ENCODE measurements at places on chromosomes 5 and 9. TPM values are rescaled to one million over a fixed set of nuclear protein-coding genes. Genes with fewer than 3 reads are reported as not detected.

Gene KCNN2
- total RNA-seq: not detected

Gene LPAR1
- 39.0 TPM for total RNA-seq

Gene TAF11L5
- not detected for total RNA-seq

Gene ENG
- total RNA-seq: 213 TPM

Gene F2RL1
- 16.7 TPM for total RNA-seq

Gene SPINK7
- not detected for total RNA-seq

Gene LRRC26
- total RNA-seq: not detected

Gene POLR3G
- 4.2 TPM for total RNA-seq

Gene AGXT2
- not detected for total RNA-seq

Gene OGN
- 25.6 TPM for total RNA-seq

Gene OR1B1
- total RNA-seq: not detected

Gene ZFP2
- total RNA-seq: 2.8 TPM

Gene SPARC
- 1,783 TPM for total RNA-seq

Gene CBY3
- not detected for total RNA-seq

Gene ABO
- not detected for total RNA-seq

Gene FAM193B
- 33.3 TPM for total RNA-seq

Gene FST
- total RNA-seq: 10.0 TPM

Gene CRB2
- not detected for total RNA-seq

Gene ODF2
- total RNA-seq: 23.3 TPM

Gene PRRX2
- total RNA-seq: 11.9 TPM

Gene TICAM2
- total RNA-seq: 4.7 TPM

Gene FOXD4L3
- total RNA-seq: 0.34 TPM

Gene XRCC4
- total RNA-seq: 9.3 TPM

Gene BARHL1
- total RNA-seq: not detected

Gene WDR70
- total RNA-seq: 16.7 TPM

Gene GGTA1
- total RNA-seq: 1.1 TPM

Gene HCN1
- total RNA-seq: not detected

Gene TTC23L
- not detected for total RNA-seq

Gene PCDHA13
- not detected for total RNA-seq

Gene C8G
- total RNA-seq: not detected

Gene CDH12
- total RNA-seq: not detected

Gene PGM5
- 1.7 TPM for total RNA-seq

Gene TRPM3
- 0.75 TPM for total RNA-seq

Gene OLFM1
- 3.7 TPM for total RNA-seq

Gene XPA
- 7.9 TPM for total RNA-seq

Gene PLEKHG4B
- total RNA-seq: not detected

Gene PCDHGB3
- 3.2 TPM for total RNA-seq

Measured in cardiac ventricle fibroblast (primary cell).